ENCODE measurements at places on chromosomes 2 and 18.

- no peak for DNase-seq
Observed at GRCh38 chr18:76995896-76996295, 136.7 kb downstream of the MBP start.

GRCh38 chr2:225468131-225468530 lies 68.6 kb downstream of the NYAP2 start:
- DNase-seq = no peak

DNA sequence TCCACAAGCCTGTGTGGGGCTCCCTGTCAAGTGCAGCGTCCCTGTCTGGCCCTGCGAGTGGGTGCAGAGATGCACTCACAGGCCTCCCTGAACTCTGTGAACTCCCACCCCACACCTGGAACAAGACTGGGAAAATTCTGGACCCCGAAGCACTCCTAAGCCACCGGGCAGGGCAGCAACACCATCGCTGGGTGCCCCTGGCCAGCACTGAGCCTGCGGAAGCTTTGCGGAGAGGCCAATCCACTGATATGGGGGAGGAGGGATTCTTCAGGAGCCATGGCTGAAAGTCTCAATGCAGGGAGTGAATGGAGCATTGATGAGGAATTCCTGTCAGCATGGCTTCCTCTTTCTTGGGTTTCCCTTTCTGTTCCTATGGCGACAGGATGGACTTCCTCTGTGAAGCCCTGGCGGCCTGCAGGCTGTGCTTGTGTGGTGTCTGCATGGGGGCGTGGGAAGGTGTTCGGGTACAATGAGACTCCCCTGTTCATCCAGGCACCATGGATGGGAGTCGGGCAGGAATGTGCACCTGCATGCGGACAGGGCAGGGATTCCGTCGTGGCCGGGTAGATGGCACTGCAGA lies 15.1 kb downstream of the TRIB2 start:
- no peak for DNase-seq

GRCh38 chr2:222241128-222241870 lies 57.5 kb downstream of the PAX3 start:
- DNase-seq = no peak

- no peak for DNase-seq
Observed at GRCh38 chr2:197077336-197077735, 150.8 kb upstream of the PGAP1 start.

DNA sequence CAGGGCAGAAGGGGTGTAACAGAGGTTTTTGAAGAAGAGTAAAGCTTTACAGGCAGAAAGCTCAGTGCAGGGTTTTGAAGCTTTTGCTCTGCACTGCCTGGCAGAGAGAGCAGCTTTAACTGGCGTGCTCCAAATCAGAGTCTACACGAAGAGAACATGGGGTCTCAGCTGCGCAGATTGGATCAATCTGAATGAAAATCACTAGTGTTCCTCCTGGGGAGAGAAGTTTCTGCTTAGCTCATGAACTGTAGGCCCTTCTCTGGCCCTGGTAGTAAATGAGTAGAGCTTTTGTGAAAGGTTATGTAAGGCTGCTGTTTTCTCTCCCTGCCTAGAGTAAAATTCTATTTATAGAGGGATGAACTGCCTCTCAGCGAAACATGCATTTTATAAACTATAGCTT lies 13.6 kb downstream of the DCC start:
- DNase-seq = no peak

DNA sequence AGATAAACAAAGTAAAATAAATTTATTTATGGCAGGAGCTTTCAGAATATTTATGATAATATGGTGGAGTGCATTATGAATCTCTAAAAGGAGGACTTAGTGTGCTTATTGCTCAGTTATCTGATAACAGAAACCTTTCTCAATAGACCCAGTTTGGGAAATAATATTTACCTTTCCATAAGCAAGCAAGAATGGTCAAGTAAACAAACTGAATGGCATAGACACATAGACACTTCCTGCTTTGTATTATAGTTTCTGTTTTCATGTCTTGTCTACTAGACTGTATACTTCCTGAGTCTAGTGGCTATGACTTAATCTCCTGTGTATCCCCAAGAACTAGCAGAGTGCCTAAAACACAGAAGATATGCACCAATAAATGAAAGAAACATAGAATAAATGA lies 87.8 kb downstream of the UPP2 start:
- no peak for DNase-seq

DNA sequence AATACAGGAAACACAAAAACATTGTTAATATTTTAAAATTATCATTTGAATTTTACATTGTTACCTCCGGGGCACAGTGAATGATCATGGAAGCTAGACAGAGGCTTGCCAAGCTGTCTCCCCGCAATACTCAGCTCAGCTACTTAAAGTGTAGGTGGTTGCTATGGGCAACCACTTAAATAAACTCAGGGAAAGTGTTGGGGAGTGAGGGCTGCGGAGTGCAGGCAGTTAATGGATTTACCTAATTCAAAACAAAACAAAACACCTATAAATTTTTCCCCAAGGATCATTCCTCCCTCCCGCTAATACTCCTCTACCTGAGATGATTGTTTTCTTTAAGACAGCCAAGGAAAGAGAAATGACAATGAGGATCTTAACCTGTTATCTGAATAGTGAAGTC lies 349.5 kb downstream of the TGIF1 start:
- DNase-seq = no peak

GRCh38 chr2:114068438-114068837 lies 178.5 kb downstream of the ACTR3 start:
- DNase-seq = no peak

DNA sequence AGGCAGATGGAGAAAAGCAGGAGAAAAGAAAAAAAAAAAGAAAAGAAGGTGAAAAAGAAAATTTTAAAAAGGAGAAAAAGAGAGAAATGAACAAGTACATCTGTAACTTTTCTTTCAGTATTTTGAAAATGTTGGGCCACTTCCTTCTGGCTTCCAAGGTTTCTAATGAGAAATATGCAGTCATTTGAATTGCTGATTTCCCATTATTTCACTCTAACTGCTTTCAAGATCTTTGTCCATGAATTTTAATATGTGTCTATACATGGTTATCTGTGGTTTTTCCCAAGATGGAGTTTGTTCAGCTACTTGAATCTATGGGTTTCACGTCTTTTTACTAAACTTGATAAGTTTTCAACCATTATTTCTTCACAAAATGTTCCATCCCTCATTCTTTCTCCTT lies 14.3 kb upstream of the MPP4 start:
- no peak for DNase-seq

DNA sequence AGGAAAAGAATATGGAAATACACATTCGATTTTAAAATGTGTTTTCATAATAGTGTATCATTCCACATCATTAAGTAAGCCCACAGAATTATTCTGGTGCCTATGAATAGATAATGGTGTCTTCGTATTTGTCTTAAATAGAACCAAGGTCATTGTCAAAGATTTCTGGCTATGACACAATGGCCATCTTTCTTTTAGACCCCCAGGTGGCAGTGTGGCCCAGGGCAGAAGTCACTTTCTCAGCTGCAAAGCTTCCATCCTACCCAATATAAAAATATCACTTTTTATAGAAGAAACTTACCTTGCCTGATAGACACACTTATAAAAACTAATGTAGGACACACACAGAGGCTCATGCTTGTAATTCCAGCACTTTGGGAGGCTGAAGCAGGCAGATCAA lies 57.5 kb downstream of the ZRANB3 start:
- no peak for DNase-seq

DNA sequence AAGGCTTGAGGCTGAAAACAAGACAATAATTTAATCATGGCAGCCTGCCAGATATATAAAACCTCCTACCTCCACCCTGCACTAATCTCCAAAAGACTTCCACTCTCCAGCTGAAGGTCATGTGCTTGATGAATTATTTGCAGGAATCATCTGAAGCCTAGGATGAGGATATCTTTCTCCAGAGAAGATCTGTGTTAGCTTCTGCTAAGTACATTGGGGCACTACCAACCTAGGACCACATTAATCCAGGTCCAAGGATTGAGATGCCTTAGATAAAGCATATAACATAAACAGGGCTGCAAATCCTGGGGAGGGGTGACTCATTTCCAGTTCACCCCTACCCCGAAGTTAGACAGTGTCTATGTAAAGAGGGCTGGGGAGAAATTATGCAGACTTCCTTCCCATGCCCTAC lies 80.5 kb upstream of the FRZB start:
- DNase-seq = no peak

- no peak for DNase-seq
Observed at GRCh38 chr2:182784777-182785176, 68.7 kb downstream of the DNAJC10 start.

- no peak for DNase-seq
Observed at GRCh38 chr2:235007664-235008457, 56.0 kb downstream of the SH3BP4 start.

GRCh38 chr2:224171226-224171625 lies 132.1 kb upstream of the SERPINE2 start:
- DNase-seq = no peak
